GM23248 (cell line): ENCODE measurements at places on chromosomes 11 and 22. TPM values are rescaled to one million over a fixed set of nuclear protein-coding genes. Genes with fewer than 3 reads are reported as not detected.
A peak's percentile ranks its signal among the peaks of the same experiment; 100 is the strongest.

DNA sequence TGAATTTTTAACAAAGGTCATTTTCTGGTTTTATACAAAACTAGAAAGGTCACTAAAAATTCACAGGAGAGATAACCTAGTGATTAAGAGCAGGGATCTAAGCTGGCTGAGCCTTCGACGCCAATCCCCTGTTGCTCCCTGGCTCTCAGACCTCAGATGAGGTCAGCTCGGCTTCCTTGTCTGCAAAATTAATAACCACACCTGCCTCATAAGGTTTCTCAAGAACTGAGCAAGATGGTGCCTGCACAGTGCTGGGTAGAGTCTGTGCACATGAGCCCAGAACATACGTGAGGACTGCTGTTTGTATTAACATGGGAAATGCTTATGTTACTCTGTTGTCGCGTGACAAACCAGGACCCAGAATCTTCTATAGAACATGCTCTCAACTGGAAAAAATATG is 24.4 kb upstream of the CD5 start:
- no peak for DNase-seq

DNA sequence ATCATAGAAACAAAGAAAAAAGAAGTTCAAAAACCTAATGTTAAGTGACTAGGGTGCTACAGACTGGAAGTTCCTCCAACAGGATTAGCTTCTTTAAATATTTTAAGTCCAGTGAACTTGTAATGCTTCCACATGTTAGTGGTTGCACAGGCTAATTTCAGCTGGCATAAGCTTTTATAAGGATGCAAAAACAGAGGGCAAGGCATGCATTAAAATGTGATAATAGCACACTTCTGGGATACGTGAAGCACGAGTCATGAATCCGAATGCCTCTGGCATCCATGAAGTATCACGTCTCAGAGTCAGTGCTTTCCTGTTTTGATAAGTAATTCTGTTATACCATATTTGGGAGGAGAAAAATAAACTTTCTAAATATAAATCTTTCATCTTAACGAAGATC is 106.8 kb downstream of the DCDC1 start:
- DNase-seq: peak; percentile 51

DNA sequence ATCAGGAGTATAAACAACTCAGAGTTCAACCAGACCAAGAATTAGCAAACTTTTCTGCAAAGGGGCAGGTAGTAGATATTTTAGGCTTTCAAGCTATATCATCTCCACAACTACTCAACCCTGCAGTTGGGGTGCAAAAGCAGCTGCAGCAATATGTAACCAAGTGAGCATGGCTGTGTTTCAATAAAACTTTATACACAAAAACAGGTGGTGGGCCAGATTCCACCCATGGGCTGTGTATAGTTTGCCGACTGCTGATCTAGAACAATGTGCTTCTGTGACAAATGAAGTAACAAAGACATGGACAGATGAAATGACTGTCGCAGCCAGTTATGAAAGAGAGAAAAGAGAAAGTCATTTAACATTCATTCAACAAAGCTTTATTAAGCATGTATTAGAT is 77.1 kb upstream of the DRD2 start:
- no peak for DNase-seq

- no peak for DNase-seq
Observed at GRCh38 chr11:22938691-22939090, 78.4 kb upstream of the CCDC179 start.

GRCh38 chr22:20425566-20426258 is 11.9 kb downstream of the SCARF2 start:
- DNase-seq: no peak

DNA sequence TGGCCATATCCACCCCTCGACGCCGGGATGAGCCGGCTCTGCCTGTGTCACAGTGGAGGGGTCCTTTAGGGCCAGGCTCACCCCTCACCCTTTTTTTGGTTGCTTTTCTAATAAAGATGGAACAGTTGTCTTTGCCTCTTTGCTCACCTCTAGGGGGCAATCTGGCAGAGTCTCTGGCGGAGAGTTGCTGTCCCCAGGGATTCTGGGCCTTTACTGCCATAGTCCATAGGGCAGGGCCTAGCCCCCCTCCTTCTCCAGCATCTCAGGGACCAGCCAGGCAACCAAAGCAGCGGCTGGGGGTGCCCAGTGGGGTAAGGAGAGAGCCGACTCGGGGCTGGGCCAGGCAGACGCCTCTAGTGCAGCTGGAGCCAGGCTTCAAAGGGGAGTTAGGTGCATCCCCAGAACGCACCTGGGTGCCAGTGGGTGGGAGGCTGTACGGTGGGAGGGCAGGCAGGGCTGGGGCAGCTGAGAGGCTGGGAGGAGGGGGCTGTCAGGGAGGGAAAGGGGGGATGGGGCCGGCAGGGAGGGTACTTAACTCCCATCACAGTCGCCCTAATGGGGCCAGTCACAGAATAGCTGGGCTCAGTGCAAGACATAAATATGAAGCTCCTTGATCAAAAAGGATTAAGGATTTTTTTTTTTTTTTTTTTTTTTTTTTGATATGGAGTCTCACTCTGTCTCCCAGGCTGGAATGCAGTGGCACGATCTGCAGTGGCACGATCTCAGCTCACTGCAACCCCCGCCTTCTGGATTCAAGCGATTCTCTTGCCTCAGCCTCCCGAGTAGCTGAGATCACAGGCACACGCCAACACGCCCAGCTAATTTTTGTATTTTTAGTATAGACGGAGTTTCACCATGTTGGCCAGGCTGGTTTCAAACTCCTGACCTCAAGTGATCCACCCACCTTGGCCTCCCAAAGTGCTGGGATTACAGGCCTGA is 2.5 kb upstream of the SUSD2 start:
- DNase-seq: peak; percentile 31

GRCh38 chr22:48589901-48590300 is 1237.8 kb downstream of the BRD1 start:
- DNase-seq: no peak

DNA sequence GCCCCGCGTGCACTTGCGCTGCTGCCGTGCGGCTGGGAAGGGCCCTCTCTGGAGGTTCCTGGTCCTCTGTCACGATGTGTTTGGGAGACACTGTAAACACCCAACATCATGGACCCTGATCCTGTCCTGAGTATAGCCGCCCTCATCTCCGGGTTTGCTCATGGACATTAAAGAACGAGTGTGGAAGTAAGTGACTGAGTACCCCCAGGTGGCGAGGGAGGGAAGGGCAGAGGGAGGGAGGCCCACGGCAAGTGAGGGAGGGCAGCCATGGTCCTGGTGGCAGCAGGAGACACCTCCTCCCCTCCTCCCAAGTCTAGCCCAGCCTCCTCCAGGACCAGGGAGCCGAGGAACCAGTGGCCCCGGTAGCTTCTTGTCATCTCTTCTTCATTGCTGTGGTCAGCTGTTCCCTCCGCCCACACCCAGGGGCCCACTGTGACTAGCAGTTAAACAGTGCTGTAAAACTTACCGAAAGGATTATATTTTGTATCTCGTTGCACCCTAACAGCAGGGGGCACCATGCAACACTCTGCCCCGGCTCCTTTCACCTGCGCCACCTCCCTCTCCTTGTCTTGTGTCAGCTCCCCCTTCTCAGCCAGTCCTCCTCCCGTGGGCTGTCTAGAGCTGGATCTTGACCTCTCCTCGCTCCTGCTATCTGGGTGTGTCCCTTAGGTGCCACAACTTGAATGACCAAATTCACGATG is 566.5 kb upstream of the B3GAT1 start:
- DNase-seq: no peak

DNA sequence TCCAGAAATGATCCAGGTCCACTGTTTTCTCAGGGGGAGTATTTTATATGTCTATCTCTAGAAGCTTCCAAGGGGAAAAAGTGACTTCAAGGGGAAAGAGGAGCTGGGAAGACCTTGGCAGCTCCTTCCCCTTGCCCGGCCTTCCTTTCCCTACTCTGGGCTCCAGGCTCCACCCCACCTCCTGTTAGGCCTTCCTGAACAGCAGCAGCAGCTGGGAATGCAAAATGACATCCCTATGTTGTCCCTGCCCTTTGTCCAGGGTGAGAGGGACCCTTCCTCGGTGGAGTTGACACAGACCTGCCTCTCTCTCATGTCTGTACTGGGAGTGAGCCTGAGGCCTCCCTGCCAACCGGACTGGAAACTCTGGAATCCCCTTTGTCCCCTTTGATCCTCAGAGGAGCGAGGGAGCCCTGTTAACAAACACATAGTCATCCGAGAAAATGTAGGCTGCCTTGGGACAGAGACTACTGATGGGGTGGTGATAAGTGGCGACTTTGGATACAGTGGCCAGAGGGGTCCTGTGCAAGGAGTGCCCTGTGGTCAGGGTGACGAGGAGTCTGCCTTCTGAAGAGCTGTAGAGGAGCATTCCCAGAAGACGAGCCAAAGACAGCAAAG is 9.0 kb upstream of the MALAT1 start:
- peak; percentile 70 for DNase-seq

DNA sequence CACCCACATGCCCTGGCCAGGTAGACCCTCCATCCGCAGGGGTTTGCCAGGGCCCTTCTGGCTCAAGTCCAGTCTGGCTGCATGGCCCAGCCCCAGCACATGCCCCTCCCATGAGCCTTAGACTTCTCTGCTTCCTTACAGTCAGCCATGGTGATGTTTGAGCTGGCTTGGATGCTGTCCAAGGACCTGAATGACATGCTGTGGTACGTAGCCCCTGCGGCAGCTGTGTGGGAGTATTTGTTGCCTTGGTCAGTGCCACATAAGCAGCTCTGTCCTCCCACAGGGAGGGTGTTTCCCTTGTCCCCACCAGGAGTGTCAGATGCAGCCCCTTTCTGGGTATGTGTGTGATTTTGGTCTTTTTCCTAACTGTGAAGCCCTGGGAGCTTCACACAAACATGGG is 17.5 kb downstream of the CDC45 start:
- DNase-seq: peak; percentile 93

DNA sequence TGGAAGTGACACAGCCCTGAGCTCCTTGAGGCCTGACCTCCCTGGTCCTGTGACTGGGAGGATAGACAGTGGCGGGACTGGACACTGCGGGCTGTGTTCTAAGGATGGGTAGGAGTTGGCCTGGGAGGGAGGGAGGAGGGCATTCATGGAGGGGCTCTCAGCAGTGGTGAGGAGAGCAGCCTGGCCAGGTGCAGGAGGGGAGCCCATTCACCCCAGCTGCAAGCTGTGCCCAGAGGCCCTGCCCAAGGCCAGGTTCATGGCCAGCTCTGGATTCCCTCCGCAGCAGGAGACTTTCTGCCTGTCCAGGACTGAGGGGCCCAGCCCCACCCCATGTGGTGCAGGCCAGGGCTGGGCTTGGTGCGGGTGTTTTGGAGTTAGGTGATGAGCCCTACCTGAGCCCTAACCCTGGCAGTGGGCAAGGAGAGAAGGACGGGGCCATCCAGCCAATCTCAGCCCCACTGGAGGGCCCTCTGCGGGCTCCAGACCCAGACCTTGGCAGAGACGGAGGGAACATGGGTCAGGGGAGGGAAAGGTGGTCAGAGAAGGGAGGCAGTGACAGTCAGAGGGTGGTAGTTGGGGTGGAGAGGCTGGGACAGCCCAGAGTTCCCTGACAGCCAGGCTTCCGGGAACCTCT is 26.8 kb downstream of the CACNA1I start:
- no peak for DNase-seq

DNA sequence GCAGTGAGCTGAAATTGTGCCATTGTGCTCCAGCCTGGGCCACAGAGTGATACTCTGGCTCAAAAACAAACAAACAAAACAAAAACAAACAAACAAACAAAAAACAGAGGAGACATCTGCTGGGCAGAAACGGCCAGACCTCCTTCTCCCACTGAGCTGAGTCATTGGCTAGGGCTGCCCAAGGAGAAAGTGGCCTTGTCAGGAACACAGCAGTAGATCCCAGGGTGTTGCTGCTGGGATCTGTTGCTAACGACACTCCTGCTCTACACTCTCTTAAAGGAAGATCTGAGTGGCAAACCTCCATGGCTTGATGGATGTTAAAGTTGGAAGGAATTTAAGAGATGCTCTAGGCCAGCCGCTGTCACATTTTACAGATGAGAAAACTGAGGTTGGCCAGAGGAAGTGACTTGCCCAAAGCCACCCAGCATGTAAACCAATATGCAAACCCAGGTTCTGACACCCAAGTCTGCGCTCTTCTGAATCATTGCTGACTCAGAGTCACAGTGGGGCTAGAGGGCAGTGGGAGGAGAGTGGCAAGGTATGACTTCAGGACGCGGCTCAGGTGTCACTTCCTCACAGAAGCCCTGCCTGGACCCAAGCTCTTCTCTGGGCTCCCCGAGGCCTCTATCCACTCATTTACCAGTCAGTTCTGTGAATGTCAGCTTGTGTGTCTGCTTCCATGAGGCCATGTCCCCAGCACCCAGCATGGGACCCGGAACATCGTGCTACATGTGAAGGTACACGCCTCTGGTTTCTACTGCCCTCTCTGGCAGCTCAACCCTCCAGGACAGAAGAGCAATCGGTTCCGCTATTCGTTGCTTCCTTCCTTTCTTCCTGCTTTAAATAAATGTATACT is 11.3 kb upstream of the GDPD5 start:
- DNase-seq: peak; percentile 37

DNA sequence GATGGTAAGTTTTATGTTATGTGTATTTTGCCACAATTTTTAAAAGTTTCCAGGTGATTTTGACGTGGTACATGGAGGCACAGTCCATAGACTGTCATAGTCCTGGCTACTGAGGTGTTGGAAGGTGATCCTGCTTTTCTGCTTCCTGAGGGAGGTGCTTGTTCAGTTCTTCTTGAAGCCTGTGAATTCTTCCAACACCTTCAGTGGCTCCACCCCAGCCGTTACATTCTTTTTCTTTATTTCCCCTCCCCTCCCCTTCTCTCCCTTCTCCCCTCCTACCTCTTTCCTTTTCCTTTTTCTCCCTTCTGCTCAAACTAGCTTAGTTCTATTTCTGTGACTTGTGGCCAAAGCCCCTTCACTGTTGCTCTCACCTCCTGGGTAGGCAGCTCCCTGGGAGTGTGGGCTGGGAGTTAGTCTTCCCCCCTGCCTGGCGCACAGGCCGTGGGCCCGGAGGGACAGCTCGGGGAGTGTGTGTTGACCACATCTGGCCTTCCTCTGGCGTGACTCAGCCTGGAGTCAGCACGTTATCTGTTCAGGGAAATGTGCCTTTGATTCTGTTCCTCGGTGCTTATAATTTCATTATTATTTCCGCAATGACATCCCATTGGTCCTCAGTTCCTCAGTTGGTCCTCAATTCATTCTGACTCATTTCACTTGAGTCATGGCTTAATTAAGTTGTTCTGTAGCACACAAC is 566.2 kb downstream of the TBC1D22A start:
- peak; percentile 91 for DNase-seq

- no peak for DNase-seq
Observed at GRCh38 chr11:85541683-85542082, 85.5 kb downstream of the DLG2 start.

DNA sequence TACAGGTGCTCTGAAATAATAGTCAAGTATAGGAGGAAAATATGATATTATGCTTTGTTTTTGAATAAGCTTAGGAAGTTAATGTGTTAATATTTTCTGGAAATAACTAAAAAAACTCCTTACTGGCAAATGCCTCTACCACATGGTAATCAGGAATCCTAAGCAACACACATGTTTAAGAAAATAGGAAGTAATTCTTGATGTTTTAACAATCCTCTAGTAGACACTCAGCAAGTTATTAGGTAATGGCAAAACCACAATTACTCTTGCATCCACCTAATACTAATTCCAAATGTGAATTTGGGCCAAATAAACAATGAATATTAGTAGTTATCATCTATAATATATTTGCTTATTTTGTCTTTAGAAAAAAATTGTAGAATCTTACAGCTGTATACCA is 53.6 kb downstream of the SLC35F2 start:
- DNase-seq: no peak

- DNase-seq: no peak
Observed at GRCh38 chr11:69203901-69204245, 48.1 kb downstream of the SMIM38 start.

GRCh38 chr22:25167082-25167481 is 32.6 kb upstream of the CRYBB3 start:
- DNase-seq: no peak

OR52H1 gene
- total RNA-seq: not detected in 2 replicates

B3GAT1 gene
- total RNA-seq: not detected in 2 replicates

NXPE2 gene
- total RNA-seq: not detected in 2 replicates

HTR3A gene
- not detected in 2 replicates for total RNA-seq
